ENCODE measurements at places on chromosomes 5 and 9.

GRCh38 chr9:81389569-81389993, 299.8 kb downstream of the TLE1 start:
- no peak for DNase-seq

DNA sequence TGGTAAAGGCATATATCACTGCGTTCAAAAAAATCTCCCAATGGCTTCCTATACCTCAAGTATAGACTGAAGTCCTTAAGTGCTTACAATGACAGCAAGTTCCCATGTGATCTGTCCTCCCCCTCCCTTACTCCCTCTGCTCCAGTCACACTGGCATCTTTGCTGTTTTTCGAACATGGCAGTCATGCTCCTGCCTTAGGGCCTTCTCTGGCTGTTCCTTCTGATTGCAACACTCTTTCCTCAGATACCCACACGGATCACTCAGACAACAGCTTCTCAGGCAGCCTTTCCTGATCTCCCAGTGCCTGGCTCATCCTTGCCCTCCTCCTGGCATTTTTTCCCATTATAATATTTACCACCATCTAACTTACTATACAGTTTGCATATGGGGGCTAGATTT, 232.8 kb downstream of the ARHGEF28 start:
- no peak for DNase-seq

- no peak for DNase-seq
Measured at GRCh38 chr5:68555907-68556681, 340.5 kb downstream of the PIK3R1 start.

DNA sequence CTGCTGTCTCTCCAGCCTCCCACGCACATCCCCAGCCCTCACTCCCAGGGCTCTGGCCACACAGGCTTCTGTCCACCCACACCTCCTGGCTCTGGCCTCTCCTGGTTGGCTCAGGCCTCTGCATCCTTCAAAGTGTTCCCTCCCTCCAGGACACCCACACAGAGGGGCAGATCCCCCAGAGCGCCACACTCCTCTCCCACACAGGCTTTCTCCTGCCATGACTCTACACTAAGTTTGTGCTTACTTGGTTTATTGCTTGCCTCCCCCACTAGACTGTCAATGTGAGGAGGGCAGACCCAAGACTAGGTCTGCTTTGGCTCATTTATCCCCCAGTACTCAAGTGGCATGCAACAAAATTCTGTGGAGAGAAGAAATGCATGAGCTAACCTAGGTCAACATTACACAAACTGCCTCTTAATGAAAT, 67.0 kb upstream of the SPOCK1 start:
- no peak for DNase-seq

DNA sequence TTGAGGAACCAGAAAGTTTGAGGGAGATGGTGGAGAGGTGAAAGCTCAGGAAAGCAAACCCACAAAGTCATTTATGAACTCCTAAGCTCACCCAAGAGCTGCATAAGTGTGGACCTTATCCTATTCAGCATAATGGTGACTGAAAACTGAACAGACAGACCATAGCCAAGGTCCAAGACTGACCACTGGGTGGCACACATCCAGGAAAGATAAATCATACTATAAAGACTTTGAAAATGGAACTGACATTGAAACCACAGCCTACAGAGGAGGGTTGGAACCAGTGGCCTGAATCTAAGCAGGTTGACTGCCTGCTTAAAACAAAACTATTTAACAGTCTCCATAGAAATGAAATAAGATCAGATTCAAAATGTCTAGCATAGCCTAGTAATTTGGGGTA, 121.0 kb upstream of the RGS7BP start:
- no peak for DNase-seq

All from stimulated activated CD8-positive, alpha-beta memory T cell treated with anti-CD3 and anti-CD28 coated beads, Interleukin-15, amount 100 ng/mL, for 24 hours (primary cell).